Stimulated activated CD4-positive, alpha-beta T cell treated with anti-CD3 and anti-CD28 coated beads, Interleukin-4, amount 100 ng/mL, for 1 hour (primary cell): ENCODE measurements at places on chromosomes 2 and 18.

DNA sequence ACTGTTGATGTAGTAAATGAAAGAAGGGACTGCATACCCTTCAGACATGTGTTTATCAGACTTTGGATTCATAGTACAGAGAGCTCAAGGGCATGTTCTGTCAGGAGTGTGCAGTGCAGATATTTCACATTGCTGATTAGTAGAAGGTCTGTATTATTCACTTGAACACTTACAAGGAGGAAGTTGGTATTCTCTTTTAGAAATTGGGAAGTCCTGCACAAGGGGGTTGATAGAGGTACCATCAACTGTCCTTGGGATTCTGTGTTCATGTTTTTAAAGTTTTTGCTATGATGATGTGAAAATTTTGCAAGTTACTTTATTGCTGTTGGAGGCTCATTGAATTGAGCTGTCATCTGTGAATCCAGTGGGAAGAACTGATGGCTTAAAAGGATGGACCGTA lies 6.7 kb downstream of the PSMD1 start:
- no peak for DNase-seq

DNA sequence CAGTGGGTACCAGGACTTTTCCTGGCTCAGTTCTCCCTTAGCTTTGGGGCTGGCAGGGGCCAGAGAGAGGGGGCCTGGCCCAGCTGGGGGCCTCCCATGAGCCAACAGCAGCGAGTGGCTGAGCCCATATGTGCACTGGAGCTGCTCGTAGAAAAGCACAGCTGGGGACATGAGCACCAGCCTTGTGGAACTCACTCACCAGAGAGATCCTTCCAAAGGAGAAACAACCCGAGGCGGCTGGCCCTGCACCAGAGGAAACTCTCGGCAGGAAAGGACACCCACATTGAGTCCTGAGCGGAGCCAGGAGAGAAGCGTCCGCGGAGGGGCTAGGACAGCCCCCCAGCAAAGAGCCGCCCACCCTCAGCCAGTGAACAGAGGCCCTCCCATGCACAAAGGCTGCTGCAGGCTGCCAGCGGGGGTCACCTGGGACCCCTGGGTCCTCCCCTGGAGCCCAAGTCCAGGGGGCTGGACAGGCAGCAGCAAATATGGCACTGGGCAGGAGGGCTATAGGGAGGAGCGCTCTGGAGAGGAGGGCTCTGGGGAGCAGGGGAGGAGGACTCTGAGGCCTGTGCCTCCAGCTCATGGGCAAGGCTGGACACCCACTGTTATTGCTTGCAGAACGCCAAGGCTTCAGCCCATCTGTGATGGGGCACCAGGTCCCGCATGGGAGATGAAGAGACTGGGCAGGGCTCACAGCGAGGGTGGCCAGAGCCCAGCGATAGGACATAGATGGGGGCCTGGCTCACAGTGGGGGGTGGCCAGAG lies 42.1 kb upstream of the SNED1 start:
- DNase-seq = no peak

DNA sequence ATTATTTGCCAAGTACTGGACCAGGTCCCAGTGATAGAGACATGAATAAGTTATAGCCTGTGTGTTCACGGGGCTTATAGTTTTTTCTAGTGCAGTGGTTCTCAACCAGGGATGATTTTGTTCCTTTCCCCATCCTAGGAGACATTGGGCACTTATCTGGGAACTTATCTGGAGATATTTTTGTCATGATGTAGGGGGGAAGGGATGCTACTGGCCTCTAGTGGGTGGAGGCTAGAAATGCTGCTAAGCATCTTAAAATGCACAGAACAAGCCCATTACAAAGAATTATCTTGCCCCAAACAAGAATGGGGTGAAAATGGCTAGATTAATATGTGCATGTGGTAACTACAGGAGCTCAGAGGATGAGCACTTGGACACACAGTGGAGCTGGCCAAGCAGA lies 75.2 kb downstream of the KLHL29 start:
- no peak for DNase-seq

DNA sequence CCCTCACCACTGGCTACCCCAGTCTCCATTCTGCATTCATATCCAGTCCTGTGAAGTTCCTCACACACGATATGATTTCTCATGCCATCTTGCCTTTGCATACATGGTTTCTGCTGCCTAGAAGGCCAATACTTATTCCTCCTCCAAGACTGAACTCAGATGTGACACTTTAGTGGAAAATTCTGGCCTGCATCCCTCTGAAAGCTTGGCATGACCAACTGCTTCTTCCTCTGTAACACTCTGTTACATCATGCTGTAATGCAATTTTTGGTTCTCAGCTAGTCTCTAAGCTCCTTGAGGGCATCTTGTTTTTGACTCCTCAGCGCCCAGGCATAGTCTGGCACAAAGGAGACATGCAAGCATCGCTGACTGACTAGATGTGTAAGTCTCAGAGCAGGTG lies 12.6 kb downstream of the FAM161A start:
- DNase-seq = no peak

- DNase-seq = no peak
These were observed 10.4 kb upstream of the SFTPB start for GRCh38 chr2:85678377-85678776.

DNA sequence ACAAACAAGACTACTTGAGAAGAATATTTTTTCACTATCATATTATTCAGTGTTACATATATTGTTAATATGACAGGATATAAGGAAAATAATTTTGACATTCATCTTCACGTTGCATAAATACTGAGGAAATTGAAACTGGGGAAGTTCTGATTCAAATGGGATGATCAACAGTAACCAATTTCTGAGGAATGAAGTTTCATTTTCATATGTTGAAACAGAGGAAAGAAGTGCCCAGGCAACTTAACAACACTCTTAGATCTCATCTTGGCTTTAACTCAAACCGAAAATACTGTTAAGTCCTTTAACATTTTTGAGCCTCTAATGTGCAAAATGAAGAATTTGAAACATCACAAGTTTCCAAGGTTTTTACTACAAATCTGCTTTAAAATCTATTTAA lies 612.2 kb upstream of the VRK2 start:
- DNase-seq = no peak

- no peak for DNase-seq
These were observed 40.5 kb downstream of the MYO7B start for GRCh38 chr2:127575941-127576432.

DNA sequence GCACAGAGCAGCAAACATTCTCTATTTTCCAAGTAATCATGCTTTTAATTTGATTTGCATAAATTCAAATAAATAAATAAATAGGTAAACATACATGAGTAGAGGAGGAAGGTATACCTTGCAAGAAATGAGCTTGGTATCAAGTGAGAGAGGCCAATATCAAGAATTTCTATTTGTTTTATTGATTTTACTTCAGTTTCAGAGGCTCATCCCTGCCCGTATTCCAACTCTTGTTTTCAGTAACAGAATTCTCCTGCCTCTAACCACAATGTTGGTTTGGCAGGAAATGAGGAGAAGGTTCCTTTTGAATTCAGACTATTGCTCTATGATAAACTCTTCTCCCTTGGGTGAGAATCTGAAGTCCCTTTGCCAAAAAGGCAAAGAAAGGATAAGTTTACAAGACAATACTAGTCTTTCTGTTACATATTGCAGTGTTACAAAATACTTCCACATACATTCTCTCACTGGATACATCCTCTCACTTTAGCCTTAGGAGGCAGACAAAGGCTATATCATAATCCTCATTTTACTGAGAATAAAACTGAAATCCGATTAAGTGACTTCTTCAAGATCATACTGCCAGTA lies 68.3 kb upstream of the ZNF397 start:
- no peak for DNase-seq

DNA sequence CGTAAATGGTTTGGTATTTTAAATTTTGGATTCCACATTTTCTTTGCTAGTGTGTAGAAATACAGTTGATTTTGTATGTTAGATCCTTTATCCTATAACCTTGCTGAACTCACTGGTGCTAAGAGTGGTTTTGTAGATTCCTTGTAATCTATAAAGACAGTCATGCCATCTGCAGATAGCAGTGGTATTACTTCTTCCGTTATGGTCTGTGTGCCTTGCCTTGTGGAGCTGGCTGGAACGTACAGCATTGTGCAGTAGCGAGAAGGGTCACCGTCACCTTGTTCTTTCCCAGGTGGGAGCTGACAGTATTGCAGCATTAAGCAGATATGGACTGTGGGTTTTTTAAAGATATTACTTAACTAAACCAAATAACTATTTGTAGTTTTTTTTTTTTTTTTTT lies 33.7 kb downstream of the ATP9B start:
- no peak for DNase-seq

DNA sequence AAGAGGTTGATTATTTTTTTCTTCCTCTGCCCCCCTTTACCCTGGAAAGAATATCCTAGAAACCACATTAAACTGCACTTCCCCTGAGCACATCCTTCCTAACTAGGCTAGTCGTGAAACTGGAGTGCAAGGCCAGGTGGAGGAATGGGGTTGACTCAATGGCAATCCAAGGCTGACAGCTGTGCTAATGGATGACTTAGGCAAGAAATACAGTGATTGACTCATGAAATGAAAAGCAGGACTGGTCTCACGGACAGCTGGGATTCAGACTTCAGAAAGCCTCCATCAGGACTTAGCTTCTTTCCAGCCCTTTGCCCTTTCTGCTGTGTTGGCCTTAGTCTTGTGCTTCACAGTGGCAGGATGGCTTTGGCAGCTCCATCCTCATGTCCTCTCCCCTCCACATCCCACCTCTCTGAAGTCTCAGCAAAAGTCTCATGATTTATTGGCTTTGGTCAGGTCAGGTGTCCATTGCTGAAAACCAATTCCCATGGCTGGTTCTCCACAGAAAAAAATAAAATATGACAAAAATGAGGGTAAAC lies 33.8 kb downstream of the INSIG2 start:
- DNase-seq = no peak

GRCh38 chr2:7119132-7119835 lies 202.1 kb downstream of the RNF144A start:
- no peak for DNase-seq

DNA sequence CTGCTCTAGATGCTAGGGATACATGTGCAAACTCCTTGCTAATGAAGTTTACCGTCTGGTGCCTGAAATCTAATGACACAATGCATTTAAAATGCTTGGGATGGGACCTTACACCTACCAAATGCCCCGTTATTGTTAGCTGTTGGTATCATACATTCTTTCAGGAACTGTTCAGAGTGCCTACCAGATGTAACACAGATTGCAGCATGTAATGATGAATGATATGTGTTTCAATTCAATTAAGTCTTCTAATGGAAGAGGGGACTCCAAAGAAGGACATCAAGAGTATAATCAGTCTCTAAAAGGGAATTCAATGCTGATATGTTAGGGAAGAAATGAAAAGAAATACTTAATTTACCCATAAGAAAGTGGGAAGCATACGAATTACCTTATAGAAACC lies 3.2 kb downstream of the LYPD6 start:
- DNase-seq = no peak

DNA sequence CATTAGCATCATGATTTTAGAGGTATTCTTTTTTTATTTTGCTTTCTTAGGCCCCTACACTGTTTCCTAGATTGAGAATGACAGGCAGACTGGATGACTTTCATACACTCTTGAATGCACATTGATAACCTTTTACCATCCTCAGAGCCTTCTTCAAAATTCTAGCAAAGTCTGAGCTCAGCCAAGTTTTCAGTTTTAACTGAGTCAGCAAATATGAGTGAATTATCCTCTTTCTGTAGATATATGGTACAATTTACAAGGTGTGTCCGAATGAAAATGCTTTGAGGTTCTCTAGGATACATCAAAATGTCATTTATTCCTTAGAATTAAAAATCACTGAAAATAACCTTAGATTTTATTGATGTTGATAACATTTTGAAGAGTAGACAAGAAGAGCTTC lies 1038.2 kb upstream of the POU3F3 start:
- DNase-seq = no peak

- no peak for DNase-seq
These were observed 283.4 kb downstream of the MTX2 start for GRCh38 chr2:176552501-176553135.

DNA sequence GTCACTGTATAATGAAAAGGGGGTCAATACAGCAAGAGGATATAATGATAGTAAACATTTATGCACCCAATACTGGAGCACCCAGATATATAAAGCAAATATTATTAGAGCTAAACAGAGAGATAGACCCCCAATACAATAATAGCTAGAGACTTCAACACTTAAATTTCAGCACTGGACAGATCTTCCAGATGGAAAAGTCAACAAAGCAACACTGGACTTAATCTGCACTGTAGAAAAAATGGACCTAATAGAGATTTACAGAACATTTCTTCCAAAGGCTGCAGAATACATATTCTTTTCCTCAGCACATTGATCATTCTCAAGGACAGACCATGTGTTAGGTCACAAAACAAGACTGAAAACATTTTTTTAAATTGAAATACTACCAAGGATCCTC lies 26.7 kb downstream of the ZBTB14 start:
- no peak for DNase-seq

DNA sequence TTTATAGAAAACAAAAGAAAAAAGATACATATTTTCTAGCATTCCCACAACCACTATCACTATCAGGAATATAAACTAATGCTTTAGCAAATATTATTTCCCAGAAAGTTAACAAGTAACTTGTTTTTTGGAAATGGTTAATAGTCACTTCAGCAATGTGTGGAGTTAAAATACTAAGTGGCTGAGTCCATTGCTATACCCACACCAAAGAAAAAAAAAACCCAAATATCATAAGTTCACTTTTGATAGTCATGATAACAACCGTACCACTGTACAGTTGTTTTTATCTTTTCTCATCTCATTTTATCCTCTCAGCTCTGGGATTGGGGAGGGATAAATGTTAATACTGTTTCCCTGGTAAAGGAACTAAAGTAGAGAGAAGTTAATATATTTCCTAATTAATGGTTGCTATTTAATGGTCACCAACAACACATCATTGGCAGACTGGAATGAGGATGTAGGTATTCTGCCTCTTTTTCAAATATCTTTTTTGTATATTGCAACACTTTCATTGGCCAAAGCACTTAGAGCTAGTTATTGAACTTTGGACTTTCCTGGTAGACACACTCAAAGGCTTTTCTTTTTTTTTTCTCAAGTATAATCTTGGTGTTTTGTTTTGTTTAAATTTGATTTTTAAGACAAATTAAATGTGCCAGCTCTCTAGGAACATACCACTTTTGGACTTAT lies 18.4 kb upstream of the KANSL1L start:
- DNase-seq = no peak

DNA sequence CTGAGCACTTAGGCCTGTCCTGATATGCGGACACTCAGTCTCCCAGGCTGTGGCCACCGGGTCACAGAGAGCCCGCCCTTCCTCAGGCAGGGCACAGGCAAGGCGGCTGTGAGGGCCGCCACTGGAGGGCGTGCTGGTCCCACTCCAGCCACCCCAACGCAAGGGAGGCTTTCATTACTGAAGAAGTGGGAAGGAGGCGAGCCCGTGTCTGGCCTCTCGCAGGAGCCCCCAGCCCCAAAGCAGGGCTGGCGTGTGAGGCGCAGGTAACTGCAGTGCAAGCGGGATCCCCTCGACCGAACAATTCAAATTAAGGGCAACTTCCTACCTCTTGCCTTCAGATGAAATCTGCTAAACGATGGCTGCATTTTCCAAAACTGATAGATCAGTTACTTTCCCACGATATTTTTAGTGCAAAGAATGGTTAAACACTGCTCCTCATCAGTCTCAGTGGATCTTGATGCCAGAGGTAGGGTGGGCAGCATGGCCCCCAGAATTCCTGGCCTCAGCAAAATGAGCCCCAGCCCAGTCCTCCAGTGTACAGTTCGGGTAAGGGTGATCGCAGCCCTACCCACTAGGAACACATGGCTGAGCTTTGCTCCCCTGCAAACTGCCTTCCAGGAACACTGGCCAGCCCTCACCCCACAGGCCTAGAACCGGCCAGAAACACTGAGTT lies 97.2 kb downstream of the SEPTIN10 start:
- DNase-seq = no peak

GRCh38 chr2:735670-736218 lies 58.5 kb upstream of the TMEM18 start:
- no peak for DNase-seq

- no peak for DNase-seq
These were observed 676 bp downstream of the ACTR2 start for GRCh38 chr2:65228263-65228750.
